ENCODE measurements at places on chromosomes 11 and 22.
A peak's percentile ranks its signal among the peaks of the same experiment; 100 is the strongest.

DNA sequence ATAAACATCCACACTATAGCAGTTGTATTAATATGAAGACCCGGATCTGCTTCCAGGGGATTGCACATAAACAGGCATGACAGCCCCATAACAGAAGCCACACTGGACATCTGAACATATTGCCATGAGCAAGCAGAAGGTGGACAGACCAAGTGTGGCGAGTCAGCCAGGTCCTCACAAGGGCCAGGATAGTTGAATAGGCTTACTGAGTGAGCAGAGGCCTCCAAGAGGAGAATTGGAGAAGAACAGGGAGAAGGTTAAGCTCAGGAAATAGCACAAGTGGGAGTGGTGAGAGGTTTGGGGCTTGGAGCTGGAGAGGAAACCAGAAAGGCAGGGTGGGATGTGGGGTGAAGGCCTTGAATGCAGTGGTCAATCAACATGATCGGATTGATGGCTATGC, 10.8 kb downstream of the SLC35C1 start:
- peak; percentile 24 for DNase-seq

- DNase-seq = no peak
Measured at GRCh38 chr11:38547462-38547861, 1949.4 kb upstream of the RAG2 start.

DNA sequence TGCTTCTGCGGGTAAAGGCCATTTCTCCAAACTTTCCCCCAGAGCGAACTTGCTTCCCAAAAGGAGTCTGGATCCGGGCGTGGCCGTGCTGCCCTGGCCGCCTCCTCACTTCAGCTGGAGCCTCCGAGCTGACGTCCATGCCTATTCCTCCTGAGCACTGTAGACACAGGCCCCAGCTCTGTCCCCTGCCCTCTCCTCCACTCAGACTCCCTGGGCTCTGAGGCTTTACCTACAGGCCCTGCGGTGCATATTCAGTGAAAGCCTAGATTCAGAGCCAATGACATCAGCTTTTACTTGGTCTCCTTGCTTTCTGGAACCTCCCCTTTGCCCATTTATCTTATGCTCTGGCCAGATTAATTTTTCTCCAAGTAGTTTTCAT, 9.7 kb downstream of the LRP5 start:
- no peak for DNase-seq

- no peak for DNase-seq
Measured at GRCh38 chr11:117302228-117302627, 11.1 kb downstream of the BACE1-AS start.

DNA sequence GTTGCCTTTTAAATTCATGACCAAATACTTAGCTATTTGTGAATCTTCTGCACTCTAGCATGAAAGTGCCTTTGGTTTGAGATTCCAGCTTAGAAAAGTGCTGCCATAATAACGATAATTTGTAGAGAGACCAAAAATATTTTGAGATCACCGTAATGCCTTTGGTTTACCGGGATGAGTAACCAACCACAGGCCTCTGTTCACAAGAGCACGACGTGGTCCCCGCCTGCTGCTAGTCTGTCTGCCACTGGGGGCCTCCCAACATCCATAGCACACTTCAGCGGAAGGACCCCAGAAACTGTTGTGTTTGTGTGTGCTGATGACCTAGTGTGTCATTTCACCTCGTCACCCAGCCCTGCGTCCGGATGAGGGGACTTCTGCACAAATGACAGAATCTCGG, 67.0 kb upstream of the RASSF10 start:
- DNase-seq = peak; percentile 44

GRCh38 chr22:48103126-48103875, 1340.9 kb downstream of the TBC1D22A start:
- no peak for DNase-seq

GRCh38 chr11:59191890-59192289, 20.0 kb downstream of the DTX4 start:
- DNase-seq = no peak

- DNase-seq = peak; percentile 73
Measured at GRCh38 chr22:27596133-27596870, 205.3 kb downstream of the MN1 start.

GRCh38 chr11:24324211-24324610, 172.6 kb upstream of the LUZP2 start:
- DNase-seq = no peak

GRCh38 chr11:30893318-30893717, 307.2 kb upstream of the MPPED2 start:
- DNase-seq = no peak

DNA sequence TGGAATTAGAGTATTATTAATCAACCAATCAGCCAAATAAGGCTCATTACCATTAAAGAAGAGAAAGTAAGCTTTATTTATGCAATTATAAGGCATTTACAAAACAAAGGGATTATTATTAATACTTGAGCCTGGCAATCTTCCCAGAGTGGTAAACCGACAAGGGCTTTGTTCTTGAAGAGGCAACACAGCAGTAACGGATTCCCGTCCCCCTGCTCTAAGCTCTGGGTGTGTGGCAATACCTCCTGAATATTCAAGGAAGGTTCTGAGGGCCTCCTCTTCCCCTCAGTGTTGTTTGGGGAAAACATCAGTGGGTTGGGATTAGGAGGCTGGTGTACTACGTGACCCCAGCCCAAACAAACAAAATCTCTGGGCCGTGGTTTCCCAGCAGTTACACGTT, 176.5 kb downstream of the TENM4 start:
- no peak for DNase-seq

- DNase-seq = peak; percentile 37
Measured at GRCh38 chr22:41564563-41564962, 3.8 kb downstream of the CSDC2 start.

DNA sequence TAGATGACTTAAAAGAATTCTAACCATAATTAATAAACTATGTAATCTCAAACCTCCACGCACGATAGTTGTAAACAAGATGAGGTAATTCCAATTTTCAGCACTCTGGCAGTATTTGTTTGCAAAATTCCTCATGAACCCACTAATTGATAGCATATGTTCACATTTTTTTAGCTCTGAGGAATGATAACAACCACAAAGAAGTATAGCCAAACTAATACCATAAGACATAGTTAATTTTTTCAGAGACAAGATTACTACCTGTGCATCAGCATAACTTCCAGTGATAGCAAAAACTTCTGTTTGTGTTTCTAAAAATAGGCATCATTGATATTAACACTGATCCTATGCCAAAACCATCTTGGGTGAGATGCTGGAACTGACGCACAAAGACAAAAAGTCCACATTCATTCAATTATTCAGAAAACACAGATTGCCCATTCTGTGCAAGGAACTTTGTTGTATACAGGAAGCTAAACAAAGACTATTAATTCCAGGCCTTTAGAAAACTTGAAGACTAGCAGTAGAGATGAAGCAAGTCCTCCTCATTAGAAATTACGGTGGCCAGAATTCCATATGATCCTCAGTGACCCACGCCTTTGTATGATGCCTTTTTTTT, 57.7 kb downstream of the PDGFD start:
- DNase-seq = no peak

- DNase-seq = peak; percentile 4
Measured at GRCh38 chr11:107282195-107282594, 175.4 kb downstream of the CWF19L2 start.

DNA sequence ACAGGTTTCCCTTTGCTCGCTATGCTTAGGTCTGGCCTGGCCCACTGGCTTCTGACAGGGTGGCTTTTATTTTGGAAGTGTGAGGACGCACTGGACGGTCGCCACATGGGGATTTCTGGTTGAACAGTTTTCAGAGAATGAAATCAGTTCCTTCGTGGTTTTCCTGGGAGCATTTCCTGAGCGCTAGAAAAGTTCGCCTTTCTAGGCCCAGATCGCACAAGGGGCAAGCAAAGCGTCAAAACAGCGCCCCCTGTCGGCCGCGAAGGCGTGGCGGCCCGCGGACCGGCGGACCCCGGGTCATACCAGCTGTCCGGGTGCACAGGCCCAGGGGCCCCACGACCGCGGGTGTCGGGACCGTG, 12.7 kb upstream of the CYP2R1 start:
- DNase-seq = no peak

DNA sequence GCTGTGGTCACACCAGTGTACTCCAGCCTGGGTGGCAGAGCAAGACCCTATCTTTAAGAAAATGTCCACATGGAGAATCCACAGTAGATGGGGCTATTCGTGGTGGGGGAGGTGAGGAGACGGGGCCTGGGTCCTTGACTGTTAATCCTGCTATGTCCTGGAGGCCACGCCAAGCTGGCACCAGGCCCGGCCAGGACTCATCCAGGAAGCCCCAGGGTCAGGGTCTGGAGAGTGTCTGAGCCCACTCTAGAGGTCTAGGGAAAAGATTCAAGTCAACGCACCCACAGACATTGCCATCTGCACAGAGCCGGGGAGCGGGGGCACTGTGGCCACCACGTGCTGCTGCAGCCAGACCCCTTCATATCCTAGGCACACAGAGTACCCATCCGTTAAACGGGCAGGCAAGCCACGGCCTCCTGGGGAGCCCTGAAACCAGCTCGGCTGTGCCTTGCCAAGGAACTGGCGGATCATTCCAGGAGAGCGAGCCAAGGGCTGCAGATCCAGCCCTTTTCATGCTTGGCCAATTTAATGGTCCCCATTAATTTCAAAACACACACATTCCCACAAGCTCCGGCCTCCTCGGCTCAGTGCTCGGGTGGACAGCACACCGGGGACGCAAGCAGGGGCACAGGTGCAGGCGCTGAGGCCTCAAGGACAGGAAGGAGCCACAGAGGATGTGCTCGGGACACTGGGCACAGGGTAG, 24.7 kb downstream of the MACROD1 start:
- no peak for DNase-seq

GRCh38 chr11:84480131-84480530, 1147.0 kb downstream of the DLG2 start:
- DNase-seq = no peak

DNA sequence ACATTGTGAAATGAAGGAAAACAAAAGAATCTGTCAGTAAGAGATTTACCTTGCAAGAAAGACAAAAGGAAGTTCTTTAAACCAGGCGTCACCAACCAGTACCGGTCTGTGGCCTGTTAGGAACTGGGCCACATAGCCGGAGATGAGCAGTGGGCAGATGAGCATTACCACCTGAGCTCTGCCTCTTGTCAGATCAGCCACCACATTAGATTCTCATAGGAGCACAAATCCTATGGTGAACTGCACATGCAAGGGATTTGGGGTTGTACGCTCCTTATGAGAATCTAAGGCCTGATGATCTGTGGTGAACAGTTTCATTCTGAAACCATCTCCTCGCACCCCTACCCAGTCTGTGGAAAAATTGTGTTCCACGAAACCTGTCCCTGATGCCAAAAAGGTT, 108.2 kb downstream of the CYP2R1 start:
- no peak for DNase-seq

DNA sequence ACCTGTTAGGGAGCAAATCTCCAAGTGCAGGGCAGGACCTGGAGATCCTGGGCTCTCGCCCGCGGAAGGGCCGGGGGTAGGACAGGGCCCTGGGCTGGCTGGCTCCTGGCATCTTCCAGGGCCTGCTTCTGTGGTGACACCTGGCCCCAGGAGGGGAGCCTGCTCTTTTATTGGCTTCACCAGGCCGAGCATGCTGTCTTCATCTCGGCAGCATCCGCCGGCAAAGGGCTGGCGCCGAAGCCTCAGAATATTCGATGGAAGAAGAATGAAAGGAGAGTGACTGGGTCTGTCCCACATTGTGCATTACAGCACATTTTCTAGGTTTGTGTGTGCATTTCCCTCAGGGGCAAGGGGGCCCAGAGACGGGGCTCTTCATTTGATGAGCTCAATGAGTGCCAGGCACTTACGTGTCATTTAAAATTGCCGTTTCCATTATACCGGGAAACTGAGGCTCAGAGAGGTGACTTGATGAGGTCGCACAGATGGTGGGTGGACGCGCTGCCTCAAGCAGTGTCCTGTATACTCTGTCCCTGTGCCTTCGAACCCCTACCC, 70.0 kb downstream of the RBX1 start:
- DNase-seq = no peak

- DNase-seq = no peak
Measured at GRCh38 chr11:31881825-31882224, 70.7 kb upstream of the PAX6 start.

GRCh38 chr22:39188809-39189208, 36.3 kb upstream of the CBX7 start:
- no peak for DNase-seq

DNA sequence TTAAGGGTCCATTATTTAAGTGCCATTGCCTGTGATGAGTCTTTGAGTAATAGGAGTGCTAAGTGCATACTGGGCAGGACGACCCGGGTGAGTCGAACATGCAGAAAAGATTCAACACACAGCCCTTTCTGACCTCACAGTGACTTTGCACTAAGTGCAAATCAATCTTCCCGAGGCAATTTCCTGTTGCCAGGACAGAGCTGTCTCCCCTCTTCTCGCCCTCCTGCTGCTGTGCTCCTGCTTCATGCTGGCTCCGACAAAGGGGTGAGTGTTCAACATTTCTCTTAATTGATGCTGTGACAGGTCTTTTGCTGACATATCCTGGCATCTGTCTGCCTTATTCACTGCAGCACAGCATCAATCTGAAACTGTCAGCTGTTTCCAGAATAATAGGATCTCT, 42.0 kb downstream of the MCHR1 start:
- peak; percentile 66 for DNase-seq

Data from RPMI7951 (cell line).